ENCODE measurements at places on chromosomes 12 and 14. TPM values are rescaled to one million over a fixed set of nuclear protein-coding genes. Genes with fewer than 3 reads are reported as not detected.
A peak's percentile ranks its signal among the peaks of the same experiment; 100 is the strongest.

- peak; percentile 83 for DNase-seq
Measured at GRCh38 chr12:124655698-124656516, 88.5 kb upstream of the NCOR2 start.

- no peak for DNase-seq
Measured at GRCh38 chr14:20418501-20418909, 5.2 kb upstream of the TEP1 start.

- no peak for DNase-seq
Measured at GRCh38 chr14:71246539-71246938, 339.3 kb downstream of the PCNX1 start.

GRCh38 chr12:92786045-92786444 lies 83.3 kb downstream of the PLEKHG7 start:
- DNase-seq, result peak; percentile 71

DNA sequence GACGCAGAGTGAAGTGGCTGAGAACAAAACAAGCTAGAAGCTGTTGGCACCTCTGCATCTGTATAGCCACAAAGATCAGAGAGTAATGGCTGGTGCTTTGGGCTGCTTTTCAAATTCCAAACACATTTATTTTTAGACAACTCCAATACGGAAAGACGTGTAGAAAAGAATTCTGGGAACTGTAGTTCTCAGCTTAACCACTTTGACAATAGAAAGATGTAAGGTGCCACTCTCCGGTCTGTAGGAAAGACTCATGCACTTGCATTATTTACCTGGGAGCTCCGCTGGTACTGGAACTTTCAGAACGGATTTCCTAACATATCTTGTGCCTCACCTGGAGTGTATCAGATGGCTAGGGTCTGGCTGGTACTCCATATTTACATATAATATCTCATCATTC lies 1.8 kb upstream of the OR4K2 start:
- no peak for DNase-seq

DNA sequence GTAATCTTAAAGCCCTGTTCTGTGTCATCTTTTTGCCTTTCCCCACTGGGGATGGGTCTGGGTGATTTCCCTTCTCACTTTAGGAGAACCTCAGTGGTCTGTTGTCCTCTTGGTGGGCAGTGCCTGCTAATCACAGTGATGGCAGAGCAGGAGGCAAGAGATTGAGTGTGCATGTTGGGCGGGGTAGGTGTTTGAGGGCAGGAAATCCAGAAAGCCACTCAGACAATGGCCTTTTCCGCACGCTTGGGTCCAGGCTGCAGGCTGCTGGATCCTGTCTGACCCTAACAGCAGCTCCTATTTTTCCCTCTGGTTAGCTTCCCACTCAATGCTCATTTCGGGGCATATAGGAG lies 13.7 kb upstream of the ITGA5 start:
- no peak for DNase-seq

DNA sequence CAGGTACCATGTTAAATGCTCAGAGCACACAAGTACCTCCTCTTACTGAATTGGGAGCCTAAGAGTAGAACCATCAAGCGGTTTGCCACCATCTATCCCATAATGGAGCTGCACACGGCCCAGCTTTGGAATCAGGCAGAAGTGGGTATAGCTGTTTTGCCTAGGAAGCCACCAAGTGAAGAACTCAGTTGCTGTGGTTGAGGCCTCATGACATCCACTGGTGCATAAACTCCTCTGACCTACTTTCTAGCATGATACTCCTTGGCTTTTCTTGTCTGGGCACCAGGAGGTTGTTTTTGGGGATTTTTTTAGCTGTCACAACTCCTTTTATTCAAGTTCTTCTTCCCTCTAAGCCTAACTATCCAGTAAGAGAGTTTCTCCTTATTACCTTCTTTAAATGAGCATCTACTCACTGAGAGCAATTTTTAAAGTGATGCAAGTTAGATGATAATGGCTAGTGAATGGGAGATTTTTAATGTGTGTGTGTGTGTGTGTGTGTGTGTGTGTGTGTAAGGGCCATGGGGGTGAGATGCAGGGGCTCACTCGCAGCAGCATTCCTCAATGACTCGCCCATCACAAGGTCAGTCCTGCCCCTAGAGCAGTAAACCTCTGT lies 20.9 kb upstream of the KRAS start:
- no peak for DNase-seq

- DNase-seq, result peak; percentile 77
Measured at GRCh38 chr12:50162230-50162629, 4.9 kb downstream of the CERS5 start.

GRCh38 chr12:113270709-113271009 lies 49.4 kb downstream of the TPCN1 start:
- DNase-seq, result no peak

DNA sequence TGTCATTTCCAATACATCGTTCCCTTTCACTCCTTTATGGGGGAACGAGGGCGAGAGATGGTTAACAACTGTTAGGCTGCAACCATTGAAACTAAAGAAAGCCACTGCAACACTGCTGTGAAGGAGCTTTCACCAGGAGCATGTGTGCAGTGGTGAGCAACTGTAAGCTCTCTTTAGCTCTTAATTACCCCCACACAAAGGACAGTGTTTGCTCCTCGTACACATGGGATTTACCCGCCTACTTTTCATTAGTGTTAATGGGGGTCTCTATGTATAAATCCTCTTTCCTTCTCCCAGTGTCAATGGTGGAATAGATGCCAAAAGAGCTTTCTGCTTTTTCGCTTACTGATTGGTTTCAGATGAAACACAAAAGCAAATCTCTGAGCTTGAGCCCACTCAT lies 343.1 kb downstream of the FLRT2 start:
- DNase-seq, result no peak

GRCh38 chr12:67088401-67089118 lies 180.6 kb upstream of the CAND1 start:
- no peak for DNase-seq

DNA sequence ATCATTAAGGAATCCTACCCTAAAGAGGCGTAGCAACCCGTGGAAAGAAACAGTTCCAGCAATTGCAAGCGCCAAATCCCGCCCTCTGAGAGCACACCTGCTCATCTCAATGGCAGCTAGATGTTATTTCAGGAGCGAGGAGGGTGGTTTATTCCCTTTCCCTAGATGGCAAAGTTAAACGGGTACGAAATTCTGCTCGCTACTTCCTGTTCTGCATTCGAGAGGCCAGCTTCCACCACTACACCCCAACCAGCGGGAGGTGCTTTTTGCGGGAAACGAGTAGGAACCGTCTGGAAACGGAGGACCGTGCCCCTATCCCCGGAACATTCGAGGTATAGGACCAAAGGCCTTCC lies 536 bp downstream of the VPS29 start:
- DNase-seq, result peak; percentile 85

GRCh38 chr12:5292651-5293050 lies 139.3 kb upstream of the NTF3 start:
- DNase-seq, result no peak

DNA sequence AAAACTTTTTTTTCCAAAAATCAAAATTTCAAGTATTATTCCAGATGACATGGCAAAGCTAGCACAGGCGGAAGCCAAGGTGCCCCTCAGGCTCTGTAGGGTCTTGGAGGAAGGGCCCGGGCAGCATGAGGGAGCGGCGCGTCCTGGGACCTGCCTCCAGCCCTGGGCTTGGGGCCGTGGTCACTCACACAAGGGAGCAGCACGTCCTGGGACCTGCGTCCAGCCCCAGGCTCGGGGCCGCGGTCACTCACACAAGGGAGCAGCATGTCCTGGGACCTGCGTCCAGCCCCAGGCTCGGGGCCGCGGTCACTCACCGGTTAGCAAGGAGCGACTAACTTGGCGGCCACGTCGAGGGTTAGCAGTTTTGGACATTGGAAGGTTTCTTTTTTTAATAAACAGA lies 11.9 kb upstream of the GOLGA3 start:
- no peak for DNase-seq

- no peak for DNase-seq
Measured at GRCh38 chr12:96495841-96496545, 6.6 kb downstream of the CFAP54 start.

GRCh38 chr12:109258607-109259544 lies 50.2 kb downstream of the FOXN4 start:
- no peak for DNase-seq

DNA sequence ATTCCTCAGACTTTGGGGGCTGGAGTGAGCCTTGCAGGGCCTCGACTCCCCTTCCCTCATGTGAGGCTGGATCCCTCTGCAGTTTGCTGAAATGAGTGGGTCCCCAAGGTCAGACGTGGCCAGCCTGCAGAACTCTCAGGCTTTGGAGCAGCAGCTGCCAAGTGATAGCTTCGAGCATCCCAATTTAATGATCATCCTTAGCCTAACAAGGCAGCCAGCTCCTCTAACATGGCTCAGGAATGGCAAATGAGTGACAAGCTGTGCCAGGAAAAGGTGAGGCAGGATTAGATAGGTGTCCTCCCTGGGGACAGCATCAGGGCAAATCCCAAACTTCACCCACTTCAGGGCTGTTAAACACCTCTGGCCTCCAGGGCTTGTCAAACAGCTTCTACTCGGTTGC lies 130.7 kb upstream of the PWP1 start:
- DNase-seq, result no peak

DNA sequence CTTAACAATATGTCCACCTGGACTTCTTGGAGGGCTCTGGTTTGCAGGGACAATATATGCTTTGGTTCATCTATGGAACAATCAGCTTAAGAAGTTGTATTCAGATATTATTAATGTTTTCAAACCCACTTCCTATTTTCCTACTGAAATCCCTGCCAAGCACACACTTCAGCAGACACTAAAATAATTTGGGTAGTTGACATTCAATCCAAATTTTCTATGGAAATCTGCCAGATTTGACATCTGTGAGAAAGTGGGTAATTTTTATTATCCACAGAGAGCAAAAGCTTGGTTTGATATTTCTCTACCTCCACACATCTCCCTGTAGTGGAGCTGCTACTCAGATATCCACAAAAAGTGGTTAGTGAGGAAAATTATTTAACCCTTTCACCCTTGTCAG lies 378.8 kb upstream of the SOX5 start:
- DNase-seq, result no peak

DNA sequence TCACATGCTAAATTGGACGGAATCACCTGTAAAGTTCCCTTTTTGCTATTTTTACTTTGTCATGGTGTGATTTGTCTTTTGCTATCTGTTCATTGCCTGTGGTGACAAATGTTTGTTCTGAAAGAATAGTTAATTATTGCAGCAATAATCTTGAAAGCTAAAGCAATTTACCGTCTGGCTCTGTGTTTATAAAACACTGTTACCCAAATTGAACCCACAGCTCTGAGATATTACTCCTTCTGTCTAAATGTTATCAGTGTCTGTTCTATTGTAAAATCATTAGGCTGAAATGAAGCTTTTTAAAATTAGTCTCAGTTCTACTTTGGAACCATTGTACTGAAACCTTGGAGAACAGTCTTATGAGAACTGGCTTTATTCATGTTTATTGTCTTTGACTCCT lies 42.5 kb downstream of the TMX1 start:
- DNase-seq, result no peak

DNA sequence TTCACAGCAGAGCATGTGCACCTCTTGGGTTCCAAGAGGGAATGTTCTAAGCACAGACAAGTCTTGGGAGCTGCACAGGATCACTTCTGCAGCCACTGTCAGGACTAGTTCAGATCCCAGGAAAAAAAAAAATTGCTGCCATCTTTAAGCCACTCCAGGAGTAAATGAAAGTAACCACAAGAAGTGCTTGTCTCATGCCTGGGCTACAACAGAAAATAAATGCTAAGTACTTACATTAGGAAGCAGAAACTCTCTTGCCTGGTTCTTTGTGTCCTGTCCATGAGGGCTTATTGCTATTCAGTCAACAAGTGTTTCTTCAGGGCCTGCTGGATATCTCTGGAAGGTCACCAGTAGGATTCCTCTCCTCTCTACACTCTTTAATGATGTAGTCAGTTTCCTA lies 176.1 kb downstream of the KTN1 start:
- no peak for DNase-seq

DNA sequence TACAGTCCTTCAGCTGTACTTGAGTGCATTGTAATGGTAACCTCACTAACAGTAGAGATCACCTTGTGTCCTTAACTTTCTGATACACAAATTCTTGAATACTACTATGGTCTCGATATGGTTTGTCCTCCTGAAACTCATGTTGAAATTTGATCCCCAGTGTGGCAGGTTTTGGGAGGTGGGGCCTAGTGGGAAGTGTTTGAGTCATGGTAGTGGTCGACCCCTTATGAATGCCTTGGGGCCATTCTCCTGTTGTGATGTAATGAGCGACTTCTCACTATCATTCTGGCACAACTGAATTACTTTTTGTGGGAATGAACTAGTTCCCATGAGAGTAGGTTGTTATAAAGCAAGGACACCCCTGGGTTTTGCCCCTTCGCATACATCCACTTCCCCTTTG lies 52.3 kb downstream of the IPO8 start:
- DNase-seq, result peak; percentile 6

- no peak for DNase-seq
Measured at GRCh38 chr12:72053604-72054003, 115.0 kb downstream of the TPH2 start.

GRCh38 chr14:53850714-53851296 lies 105.8 kb downstream of the BMP4 start:
- peak; percentile 4 for DNase-seq

DNA sequence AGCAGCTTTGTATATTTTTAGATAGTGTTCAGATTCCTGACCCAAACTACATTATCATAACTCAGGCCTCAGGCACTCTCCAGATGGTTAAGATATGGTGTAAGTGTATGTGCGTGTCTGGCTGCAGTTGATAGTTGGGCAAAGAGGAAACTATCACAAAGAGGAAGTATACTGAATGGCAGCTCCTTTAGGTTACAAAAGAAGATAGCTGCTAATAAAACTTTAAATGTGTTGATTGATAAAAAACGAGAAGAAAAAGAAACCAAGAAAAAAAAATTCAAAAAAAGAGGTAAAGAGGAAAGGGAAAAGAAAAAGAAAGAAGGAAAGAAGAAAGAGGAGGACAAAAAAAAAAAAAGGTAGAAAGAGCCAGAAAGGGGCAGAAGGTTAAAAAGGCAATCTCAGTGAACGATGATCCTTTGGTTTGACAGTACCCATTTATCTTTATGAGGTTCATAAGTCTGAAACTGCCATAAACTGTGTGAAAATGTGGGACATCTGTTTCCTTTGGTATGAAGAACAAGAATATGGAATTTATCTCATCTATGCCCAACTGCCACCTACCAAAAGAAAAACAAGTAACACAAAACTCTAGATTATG lies 42.2 kb downstream of the TAOK3 start:
- DNase-seq, result no peak

FAM186B gene
- polyA plus RNA-seq, result 0.38 TPM

KRT77 gene
- polyA plus RNA-seq, result not detected

CRACR2A gene
- 2.5 TPM for polyA plus RNA-seq

B4GALNT3 gene
- 0.09 TPM for polyA plus RNA-seq
